ENCODE measurements at places on chromosomes 16 and 17.

DNA sequence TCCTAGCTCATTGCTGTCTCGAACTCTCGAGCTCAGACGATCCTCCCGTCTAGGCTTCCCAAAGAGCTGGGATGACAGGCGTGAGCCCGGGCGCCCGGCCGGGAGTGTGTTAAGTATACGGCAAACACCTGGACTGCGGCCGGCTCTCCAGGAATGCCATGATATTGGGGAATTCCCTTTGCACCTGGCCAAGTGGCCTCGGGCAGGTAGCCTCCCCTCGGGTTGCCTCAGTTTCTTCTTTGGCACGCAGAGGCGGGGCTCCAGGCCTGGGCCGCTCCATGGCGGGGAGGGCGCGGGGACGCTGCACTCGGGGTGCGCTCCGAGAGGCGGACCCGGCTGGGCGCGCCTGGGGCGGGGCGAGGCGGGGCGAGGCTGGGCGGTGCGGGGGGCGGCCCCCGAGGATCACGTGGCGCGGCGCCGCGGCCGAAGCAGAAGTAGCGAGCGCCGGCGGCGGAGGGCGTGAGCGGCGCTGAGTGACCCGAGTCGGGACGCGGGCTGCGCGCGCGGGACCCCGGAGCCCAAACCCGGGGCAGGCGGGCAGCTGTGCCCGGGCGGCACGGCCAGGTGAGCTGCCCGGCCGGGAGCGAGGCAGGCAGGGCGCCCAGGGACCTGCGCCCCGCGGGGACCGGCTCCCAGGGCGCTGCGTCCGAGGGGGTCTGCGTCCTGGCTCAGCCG lies at the start of gene PLCG2:
Gene PLCG2 (plus strand): TSS at position 431 of the 675 bp plus-strand sequence. CDS start 6,699 bp downstream, outside the sequence.
- peak; percentile 74 for DNase-seq

GRCh38 chr17:68868708-68869107 lies 86.5 kb downstream of the ABCA8 start:
- no peak for DNase-seq

- DNase-seq, result no peak
Observed at GRCh38 chr17:65698381-65699061, 137.1 kb upstream of the AXIN2 start.

DNA sequence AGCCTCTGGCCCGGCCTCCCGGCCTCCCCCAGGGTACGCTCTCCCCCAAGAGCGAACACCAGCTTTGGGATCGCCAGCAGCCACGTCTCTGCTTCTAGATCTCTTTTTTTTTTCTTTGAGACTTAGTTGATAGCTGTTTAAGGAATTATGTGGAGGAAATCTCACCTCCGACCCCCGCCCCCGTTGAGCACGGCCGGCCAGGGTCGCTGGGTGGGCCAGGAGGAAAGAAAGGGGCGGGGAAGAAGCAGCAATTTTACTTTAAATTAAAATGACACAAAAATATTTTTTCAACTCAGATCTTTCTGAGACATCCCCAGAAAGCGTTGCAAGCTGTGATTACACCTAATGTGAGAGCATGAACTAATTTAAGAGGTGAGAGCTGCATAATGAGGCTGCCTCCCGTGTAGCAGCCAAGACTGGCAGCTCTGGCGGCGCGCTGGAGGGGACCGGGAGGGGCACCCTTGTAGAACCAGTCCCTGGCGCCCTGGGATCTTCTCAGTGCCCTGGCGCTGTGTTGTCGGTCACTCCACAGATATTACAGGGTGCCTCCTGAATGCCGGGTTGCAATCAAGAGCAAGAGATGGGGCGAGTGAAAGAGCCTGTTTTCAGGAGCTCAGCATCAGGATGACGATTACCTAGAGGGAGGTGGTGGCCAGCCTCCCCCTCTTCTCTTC lies 1.9 kb upstream of the CBLN1 start:
- DNase-seq, result no peak

DNA sequence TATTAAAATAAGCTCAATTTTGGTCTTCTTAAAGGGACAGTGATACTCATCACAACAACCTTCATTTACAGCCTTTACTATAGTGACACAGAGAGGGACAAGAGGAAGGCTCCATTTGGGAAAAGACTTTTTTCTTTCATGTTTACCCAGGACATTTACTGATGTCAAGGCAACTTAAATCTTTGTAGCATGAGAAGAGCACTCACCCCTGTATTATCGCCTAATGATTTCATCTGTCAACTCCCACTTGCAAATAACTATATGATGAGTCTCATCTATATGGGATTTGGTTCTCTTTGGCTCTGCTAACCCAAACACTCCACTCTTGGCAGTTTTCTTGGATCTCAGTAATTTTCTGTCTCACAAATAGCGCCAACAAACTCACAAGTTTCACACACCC lies 24.1 kb downstream of the BLMH start:
- DNase-seq, result no peak

DNA sequence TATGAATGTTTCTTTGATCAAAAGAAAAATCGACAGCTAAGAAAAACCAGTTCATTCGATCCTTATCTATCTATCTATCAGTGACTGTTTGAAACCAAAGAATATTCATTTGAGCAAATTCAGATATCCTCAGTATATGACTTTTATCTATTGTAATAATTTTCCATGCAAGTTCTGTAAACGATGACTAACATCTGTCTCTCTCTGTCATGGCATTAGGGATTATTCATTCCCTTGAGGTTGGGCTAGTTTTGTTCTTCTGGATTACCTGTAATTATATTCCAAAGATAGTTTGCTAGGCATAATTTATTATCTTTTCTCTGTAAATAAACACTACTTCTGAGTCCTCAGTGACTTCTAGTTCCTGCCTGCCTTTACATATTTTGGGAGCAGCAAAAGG lies 497.7 kb upstream of the CDH11 start:
- no peak for DNase-seq

DNA sequence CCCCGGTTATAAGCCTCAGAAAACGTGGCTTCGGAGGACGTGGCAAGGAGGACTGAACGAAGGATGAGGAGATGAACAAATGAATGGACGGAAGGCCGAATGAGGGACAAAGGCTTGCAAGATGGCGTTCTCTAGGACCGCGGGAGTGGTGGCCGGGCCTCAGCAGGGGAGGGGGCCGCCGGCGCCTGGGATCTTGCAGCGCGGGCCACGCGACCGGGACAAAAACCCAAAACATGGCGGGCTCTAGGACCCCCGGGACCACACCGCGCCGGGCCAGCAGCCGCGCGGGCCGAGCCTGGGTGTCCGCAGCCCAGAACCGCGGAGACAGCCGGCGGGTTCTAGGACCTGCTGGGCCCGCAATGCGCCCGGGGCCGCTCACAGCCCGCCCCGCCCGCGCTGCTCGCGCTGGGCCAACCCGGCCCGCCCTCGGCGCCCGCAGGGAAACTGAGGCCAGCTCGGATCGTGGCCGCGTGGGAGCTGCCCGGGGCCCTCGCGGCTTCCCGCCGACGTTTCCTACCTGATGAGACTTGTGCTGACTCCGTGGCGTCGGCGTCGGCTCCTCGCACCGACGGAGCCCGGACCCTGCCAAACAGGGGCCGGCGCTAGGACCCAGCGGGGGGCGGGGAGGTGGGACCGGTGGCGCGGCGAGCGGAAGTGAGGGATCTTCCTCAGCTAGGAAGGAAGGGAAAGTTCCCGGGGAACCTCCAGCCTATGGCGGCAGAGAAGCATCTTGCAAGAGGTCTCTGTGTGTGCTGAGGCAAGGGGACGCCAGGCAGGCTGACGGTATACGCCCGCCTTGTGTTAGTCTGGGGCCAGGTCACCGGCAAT lies 684 bp downstream of the ZNF668 start:
- DNase-seq, result peak; percentile 89

GRCh38 chr16:85557083-85557970 lies 55.8 kb upstream of the GSE1 start:
- no peak for DNase-seq

- peak; percentile 85 for DNase-seq
Observed at GRCh38 chr16:30996985-30997724, 12.1 kb downstream of the HSD3B7 start.
